ENCODE measurements at places on chromosomes 16 and 17.

- peak overlapping the region; percentile 66 for H3K27ac ChIP-seq
- no peak overlapping the region for H3K4me3 ChIP-seq
- peaks cover 3% of the 10 kb centered on the region for H3K4me1 ChIP-seq
- DNase-seq: no peak
Observed at GRCh38 chr16:4387781-4388180, 16.1 kb downstream of the VASN start.

DNA sequence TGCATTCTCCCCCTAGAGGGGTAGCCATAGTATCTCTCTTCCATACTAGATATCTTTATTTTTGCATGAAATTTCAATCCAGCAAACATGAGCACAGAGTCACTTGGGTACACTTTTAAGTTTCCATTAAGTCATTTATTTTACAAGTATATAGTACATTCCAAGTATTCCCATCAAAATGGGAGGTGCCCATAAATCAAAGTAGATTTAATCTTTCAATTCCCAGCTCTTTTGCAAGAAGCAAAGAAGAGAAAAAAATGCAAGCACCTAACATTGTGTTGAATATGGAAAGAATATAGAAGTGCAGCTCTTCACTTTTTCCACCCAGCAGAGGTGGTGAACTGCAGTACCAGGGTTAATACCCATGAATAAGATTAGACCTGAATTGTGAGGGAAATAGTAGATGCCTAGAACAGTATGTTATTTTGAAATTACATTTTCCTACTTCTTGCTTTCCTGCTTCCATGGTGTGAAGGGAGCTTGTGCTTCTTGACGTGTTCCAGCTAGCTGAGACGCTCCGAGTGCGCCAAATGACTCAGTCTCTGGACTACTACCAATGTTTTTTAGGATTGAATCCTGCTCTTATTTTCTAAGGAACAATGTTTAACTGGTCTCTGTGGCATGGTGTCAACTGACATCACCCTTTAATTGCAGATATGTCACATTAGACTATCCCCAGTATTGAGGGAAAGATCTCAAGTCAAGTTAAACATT lies 151.1 kb upstream of the MAF start:
- no peaks in the 10 kb centered on the region for H3K27me3 ChIP-seq
- no peak overlapping the region for H3K27ac ChIP-seq
- H3K36me3 ChIP-seq: no peaks in the 10 kb centered on the region
- peak; percentile 59 for DNase-seq

GRCh38 chr17:5706577-5707210 lies 122.4 kb upstream of the NLRP1 start:
- no peaks in the 10 kb centered on the region for H3K36me3 ChIP-seq
- H3K4me1 ChIP-seq: no peaks in the 10 kb centered on the region
- H3K4me3 ChIP-seq: no peak overlapping the region
- H3K27ac ChIP-seq: no peak overlapping the region

DNA sequence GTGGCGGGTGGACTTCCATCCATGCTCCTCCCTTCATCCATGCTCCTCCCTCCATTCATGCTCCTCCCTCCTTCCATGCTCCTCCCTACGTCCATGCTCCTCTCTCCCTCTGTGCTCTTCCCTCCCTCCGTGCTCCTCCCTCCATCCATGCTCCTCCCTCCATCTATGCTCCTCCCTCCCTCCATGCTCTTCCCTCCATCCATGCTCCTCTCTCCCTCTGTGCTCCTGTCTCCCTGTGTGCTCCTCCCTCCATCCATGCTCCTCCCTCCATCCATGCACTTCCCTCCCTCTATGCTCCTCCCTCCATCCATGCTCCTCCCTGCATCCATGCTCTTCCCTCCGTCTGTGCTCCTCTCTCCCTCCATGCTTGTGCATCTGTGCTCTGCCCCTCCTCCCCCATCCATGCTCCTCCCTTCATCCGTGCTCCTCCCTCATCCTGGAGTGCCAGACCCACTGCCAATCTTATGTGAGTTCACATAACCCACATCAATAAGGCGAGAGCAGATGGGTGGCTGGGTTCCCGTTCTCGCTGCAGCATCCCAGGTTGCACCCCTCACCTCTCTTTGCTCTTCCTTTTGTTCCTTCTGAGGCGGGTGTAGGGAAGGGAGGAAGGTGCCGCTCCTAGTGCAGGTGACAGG lies 22.8 kb downstream of the KSR1 start:
- DNase-seq: no peak
- no peaks in the 10 kb centered on the region for H3K27me3 ChIP-seq
- H3K4me3 ChIP-seq: no peak overlapping the region
- H3K27ac ChIP-seq: no peak overlapping the region
- no peaks in the 10 kb centered on the region for H3K36me3 ChIP-seq

DNA sequence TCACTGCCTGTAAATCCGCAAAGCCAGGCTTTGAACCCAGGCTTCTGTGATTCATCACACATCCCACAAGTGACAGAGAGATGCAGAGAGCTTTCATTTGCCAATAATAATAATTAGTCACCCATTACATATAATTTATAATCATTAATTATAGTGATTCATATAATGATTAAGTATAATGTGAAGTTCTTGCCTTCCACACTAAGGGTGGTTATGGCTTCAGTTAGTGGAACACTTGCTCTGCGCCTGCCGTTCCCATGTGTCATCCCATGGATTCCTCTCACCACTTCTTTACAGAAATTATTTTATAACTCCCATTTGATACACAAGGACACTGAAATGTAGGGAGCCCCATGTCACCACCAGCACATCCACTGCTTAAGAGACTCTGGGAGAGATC lies 39.8 kb upstream of the XYLT1 start:
- DNase-seq: no peak
- H3K27me3 ChIP-seq: no peaks in the 10 kb centered on the region
- peaks cover 7% of the 10 kb centered on the region for H3K4me1 ChIP-seq
- no peak overlapping the region for H3K27ac ChIP-seq
- no peaks in the 10 kb centered on the region for H3K36me3 ChIP-seq
- H3K4me3 ChIP-seq: no peak overlapping the region

DNA sequence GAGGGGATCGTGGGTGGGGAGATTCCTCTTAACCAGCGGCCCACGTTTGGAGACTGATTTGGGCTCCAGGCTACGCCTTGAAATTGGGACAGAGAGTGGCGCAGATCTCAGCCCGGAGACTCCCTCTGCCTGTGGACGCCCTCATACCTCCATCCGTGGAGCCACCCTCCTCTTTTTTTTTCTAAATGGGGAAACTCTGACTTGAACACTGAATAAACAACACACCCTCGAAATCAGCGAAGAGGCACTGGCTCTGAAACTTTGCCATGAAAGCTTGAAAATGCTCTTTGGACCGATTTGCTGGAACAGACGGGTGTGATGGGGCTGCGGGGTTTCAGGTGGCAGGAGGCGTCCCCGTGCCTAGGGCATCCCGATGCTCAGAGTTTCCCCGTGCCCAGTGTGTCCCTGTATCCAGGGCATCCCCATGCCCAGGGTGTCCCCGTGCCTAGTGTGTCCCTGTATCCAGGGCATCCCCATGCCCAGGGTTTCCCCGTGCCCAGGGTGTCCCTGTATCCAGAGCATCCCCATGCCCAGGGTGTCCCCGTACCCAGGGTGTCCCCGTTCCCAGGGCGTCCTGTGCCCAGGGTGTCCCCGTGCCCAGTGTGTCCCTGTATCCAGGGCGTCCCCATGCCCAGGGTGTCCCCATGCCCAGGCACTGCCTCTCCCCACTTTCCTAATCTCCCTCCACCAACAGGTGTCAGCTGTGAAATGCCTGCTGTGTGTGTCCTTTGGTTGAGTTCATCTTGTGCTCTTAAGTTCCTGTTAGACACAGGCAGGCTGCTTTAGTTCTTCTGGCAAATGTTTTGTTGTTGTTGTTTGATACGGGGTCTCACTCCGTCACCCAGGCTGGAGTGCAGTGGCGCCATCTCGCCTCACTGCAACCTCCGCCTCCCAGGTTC lies 187.0 kb downstream of the SEC14L1 start:
- H3K36me3 ChIP-seq: no peaks in the 10 kb centered on the region
- peaks cover 52% of the 10 kb centered on the region for H3K4me1 ChIP-seq
- H3K27ac ChIP-seq: no peak overlapping the region
- no peak for DNase-seq
- H3K4me3 ChIP-seq: no peak overlapping the region
- no peaks in the 10 kb centered on the region for H3K27me3 ChIP-seq

GRCh38 chr16:4626396-4626795 lies 1.8 kb downstream of the MGRN1 start:
- no peak for DNase-seq
- peak overlapping the region; percentile 94 for H3K4me3 ChIP-seq
- H3K4me1 ChIP-seq: peaks cover 18% of the 10 kb centered on the region
- H3K27me3 ChIP-seq: no peaks in the 10 kb centered on the region

DNA sequence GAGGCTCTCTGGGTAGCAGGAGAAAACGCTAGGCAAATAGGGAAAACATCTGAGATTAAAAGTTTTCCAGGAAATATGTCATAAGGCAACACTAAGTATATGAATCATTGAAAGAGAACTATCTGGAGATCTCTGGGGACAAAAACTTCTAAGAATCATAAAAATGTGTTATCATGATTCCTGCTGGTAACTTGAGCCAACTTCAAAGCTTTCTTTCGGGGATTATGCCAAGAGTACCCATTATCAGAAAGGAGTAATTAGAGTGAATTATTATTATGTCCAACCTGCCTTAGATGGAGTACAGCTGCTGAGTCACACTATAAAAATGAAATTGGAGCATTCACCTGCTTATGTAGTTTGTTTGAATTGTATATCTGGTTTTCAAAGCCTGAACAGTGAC lies 488.5 kb upstream of the SOX9 start:
- no peaks in the 10 kb centered on the region for H3K4me1 ChIP-seq
- H3K4me3 ChIP-seq: no peak overlapping the region
- H3K27ac ChIP-seq: no peak overlapping the region
- no peaks in the 10 kb centered on the region for H3K36me3 ChIP-seq

- H3K27ac ChIP-seq: peak overlapping the region; percentile 76
- no peak for DNase-seq
- H3K27me3 ChIP-seq: no peaks in the 10 kb centered on the region
- no peaks in the 10 kb centered on the region for H3K36me3 ChIP-seq
- H3K4me1 ChIP-seq: peaks cover 40% of the 10 kb centered on the region
Observed at GRCh38 chr16:3059723-3060242, 5.7 kb upstream of the IL32 start.

- H3K4me1 ChIP-seq: peaks cover 10% of the 10 kb centered on the region
- H3K4me3 ChIP-seq: no peak overlapping the region
- no peaks in the 10 kb centered on the region for H3K27me3 ChIP-seq
- H3K27ac ChIP-seq: peak overlapping the region; percentile 89
Observed at GRCh38 chr16:14364386-14365199, 265.5 kb downstream of the PARN start.

Measured in psoas muscle (tissue), 8 donors.